ENCODE measurements at places on chromosomes 1 and 21. TPM values are rescaled to one million over a fixed set of nuclear protein-coding genes. Genes with fewer than 3 reads are reported as not detected.

The SMIM1 gene
- total RNA-seq: not detected

The NUP210L gene
- total RNA-seq: under 0.01 TPM

The RIPPLY3 gene
- not detected for total RNA-seq

The FCRL2 gene
- 0.21 TPM for total RNA-seq

The LCK gene
- 6.9 TPM for total RNA-seq

The USH2A gene
- under 0.01 TPM for total RNA-seq

The FAM72A gene
- total RNA-seq: not detected

The PIGV gene
- total RNA-seq: 21.9 TPM

The ZYG11A gene
- not detected for total RNA-seq

The OBSCN gene
- total RNA-seq: 18.8 TPM

- no peaks in the 10 kb centered on the region for H3K4me1 ChIP-seq
- DNase-seq: no peak
- H3K4me3 ChIP-seq: no peak overlapping the region
- H3K36me3 ChIP-seq: no peaks in the 10 kb centered on the region
These were observed 115.0 kb upstream of the GALNT2 start for GRCh38 chr1:229951856-229952534.

- H3K4me1 ChIP-seq: peaks cover 15% of the 10 kb centered on the region
- no peaks in the 10 kb centered on the region for H3K36me3 ChIP-seq
- H3K4me3 ChIP-seq: no peak overlapping the region
- no peak overlapping the region for H3K27ac ChIP-seq
- DNase-seq: no peak
These were observed 13.3 kb downstream of the TRIM46 start for GRCh38 chr1:155186794-155187455.

DNA sequence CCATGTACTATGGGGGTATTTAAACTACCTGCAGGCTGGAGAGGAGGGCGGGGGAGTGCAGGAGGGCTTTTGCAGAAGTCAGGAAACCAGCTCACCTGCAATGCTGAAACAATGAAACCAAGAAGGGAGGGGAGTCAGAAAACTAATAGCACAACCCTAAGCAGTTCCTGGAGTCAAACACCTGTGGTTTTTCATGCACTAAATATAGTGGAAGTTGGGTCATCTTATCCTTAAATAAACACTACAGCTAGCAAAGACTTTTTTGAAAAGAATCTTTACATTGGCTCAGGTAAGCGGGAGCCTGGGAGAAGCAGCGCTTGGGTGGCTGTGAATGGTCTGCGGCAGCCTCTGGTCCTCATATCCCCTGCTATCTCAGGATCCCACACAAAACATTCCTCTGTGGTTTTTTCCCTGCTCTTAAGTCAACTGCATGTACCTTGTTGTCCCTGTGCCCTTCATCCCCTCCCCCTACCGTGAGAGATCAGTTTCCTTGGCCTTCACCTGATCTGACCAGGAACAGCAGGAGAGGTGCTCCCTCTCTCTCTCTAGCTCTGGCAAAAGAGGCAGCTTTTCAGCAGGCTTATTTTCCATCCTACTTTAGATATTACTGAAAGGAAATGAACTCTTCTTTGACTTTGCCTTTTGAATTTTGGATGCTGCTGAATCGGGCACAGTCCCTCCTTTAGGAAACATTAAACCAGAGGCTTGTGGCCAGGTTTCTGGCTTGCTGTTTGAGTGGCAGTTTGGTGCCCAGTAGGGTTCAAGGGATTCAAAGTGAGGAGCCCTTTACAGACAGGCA, 26.6 kb downstream of the TENT5C start:
- H3K27me3 ChIP-seq: no peaks in the 10 kb centered on the region
- no peak overlapping the region for H3K4me3 ChIP-seq
- DNase-seq: no peak
- no peaks in the 10 kb centered on the region for H3K4me1 ChIP-seq

GRCh38 chr1:95437011-95437410, 203.0 kb downstream of the RWDD3 start:
- no peak overlapping the region for H3K27ac ChIP-seq
- H3K36me3 ChIP-seq: no peaks in the 10 kb centered on the region
- H3K27me3 ChIP-seq: no peaks in the 10 kb centered on the region
- no peak overlapping the region for H3K4me3 ChIP-seq
- DNase-seq: no peak

DNA sequence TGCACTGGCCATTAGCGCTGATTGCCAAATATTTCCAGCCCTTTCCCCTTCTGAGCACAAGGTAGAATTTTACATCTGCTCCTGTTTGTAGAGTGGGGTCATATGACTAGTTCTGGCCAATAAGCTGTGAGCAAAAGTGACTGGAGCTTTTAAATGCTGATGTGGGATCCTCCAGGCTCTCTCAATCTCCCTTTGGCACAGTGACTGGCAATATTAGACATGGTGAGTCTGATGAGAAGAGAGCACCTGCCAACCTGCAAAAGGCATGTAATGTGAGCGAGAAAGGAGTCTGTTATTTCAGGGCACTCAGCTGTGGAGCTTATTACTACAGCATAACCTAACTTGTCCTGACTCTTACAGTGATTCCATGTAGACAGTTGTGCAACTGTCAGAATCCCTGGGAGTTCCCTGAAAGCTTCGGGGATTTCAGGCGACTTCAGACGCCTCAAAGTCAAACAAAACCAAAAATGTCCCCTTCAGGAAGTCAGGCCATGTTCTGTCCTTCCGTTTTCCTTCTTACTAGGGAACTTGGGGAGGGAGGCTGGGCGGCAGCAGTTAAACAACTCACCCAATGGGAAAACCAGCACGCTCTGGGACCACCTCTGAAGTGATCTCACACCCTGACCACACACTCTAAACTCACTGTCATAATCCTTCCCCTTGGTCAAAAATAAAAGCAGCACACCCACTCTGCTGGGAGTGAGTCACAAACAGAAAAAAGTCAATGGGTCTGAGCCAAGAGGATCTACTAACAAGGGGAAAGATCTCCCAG, 3.6 kb upstream of the RASSF5 start:
- no peak for DNase-seq
- H3K27me3 ChIP-seq: no peaks in the 10 kb centered on the region
- H3K4me1 ChIP-seq: no peaks in the 10 kb centered on the region
- H3K36me3 ChIP-seq: no peaks in the 10 kb centered on the region
- peak overlapping the region; percentile 66 for H3K27ac ChIP-seq
- H3K4me3 ChIP-seq: no peak overlapping the region

DNA sequence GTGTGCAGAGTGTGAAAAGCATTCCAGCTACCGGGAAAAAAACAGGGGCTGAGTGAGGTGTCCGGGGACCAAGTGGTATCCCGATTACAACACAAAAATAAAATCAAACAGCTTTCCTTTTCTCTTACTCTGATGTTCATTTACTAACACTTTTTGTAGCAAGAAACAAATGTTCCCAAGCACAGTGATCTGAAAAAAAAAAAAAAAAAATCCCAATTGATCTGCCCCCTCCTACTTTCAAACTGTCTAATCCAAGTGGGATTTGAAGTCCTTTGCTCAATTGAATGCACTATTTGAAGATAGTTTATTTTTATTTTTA, 1.3 kb downstream of the BACE2 start:
- H3K27ac ChIP-seq: peak overlapping the region; percentile 92
- H3K4me1 ChIP-seq: peaks cover 59% of the 10 kb centered on the region
- H3K36me3 ChIP-seq: no peaks in the 10 kb centered on the region
- DNase-seq: no peak
- peak overlapping the region; percentile 90 for H3K4me3 ChIP-seq

- H3K4me3 ChIP-seq: no peak overlapping the region
- no peaks in the 10 kb centered on the region for H3K4me1 ChIP-seq
- DNase-seq: no peak
- no peaks in the 10 kb centered on the region for H3K36me3 ChIP-seq
- H3K27me3 ChIP-seq: no peaks in the 10 kb centered on the region
- H3K27ac ChIP-seq: no peak overlapping the region
These were observed 39.8 kb upstream of the KIAA0040 start for GRCh38 chr1:175232335-175232734.

DNA sequence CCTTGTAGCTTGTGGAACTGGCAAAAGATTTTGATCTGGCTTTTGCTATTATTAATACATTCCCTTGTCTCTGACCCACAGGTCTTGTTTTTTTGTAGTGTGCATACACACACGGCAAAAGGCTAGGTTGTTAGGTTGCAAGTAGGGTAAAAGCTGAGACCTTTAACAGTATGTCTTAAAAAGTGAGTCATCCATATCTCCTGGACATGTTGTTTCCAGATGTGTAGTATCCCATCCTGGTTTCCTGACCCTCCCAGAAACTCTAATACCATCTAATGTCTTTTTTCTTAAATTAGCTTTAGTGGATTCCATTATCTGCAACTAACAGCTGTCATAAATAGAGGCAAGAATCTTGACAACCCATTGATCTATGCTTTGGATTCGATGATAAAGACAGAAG, 14.7 kb downstream of the OVGP1 start:
- H3K27me3 ChIP-seq: no peaks in the 10 kb centered on the region
- no peak overlapping the region for H3K4me3 ChIP-seq
- no peaks in the 10 kb centered on the region for H3K4me1 ChIP-seq
